Naive thymus-derived CD4-positive, alpha-beta T cell (primary cell): ENCODE measurements at places on chromosomes 2 and 18. TPM values are rescaled to one million over a fixed set of nuclear protein-coding genes. Genes with fewer than 3 reads are reported as not detected.

DNA sequence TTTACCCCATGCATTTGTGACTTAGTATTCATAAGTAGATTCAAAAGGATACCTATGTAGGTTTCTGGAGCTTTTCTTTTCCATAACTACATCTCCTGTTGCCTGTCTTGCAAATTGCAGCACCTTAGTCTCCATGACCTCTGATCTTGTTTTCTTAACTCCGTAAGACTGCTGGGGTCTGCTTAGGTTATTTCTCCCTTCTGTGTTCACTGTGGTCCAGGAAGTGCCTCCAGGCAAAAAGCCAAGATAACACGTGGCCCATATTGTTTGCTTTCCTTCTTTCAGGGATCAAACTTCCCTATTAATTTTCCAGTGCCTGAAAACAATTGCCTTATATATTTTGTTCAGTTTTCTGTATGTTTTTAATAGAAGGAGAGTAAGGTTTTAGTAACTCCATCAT is 86.4 kb downstream of the GCA start:
- no peak overlapping the region for H3K4me3 ChIP-seq
- peaks cover 4% of the 10 kb centered on the region for H3K27me3 ChIP-seq
- DNase-seq, result no peak

DNA sequence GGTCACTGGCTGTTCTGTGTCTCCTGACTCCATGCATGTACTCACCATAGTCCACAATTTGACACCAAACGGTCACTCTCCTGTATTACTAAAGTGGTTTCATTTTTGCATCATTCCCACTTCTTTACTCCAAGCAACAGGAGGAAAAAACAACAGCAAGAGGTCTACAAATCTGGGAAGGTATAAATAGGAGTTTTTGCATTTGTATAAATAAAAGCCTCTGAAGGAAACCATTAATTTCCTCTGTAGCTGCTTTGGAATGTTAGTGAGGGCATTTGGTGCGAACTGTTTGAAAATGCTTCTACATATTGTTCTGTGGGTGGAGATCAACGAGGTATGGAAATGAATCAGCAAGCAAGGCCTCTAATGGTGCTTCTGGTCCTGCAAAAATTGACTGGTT is 148.5 kb upstream of the DLX2 start:
- DNase-seq, result no peak
- no peak overlapping the region for H3K4me3 ChIP-seq
- H3K27me3 ChIP-seq, result no peaks in the 10 kb centered on the region
- H3K4me1 ChIP-seq, result no peaks in the 10 kb centered on the region
- no peak overlapping the region for H3K27ac ChIP-seq

GRCh38 chr18:68298330-68298729 is 416.6 kb downstream of the TMX3 start:
- H3K4me3 ChIP-seq, result no peak overlapping the region
- H3K4me1 ChIP-seq, result no peaks in the 10 kb centered on the region
- DNase-seq, result no peak
- no peaks in the 10 kb centered on the region for H3K27me3 ChIP-seq
- H3K27ac ChIP-seq, result no peak overlapping the region

GRCh38 chr18:67926929-67927864 is 410.7 kb upstream of the DSEL start:
- no peak overlapping the region for H3K4me3 ChIP-seq
- H3K27ac ChIP-seq, result no peak overlapping the region
- no peak for DNase-seq
- no peaks in the 10 kb centered on the region for H3K36me3 ChIP-seq

Gene CFAP221
- not detected for total RNA-seq

- no peak overlapping the region for H3K27ac ChIP-seq
- no peak overlapping the region for H3K4me3 ChIP-seq
- DNase-seq, result no peak
- no peaks in the 10 kb centered on the region for H3K4me1 ChIP-seq
Observed at GRCh38 chr2:1701020-1701419, 43.3 kb downstream of the PXDN start.

DNA sequence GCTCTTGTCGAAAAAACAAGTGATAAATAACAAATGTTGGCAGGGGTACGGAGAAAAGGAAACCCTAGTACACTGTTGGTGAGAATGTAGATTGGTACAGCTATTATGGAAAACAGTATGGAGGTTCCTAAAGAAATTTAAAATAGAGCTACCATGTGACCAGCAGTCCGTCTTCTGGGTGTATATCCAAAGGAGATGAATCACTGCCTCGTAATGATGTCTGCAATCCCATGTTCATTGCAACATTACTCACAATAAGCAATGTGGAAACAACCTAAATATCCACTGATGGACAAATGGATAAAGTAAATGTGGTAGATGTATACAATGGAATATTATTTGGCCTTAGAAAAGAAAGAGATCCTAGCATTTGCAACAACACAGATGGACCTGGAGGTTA is 50.6 kb downstream of the SLC16A14 start:
- H3K4me3 ChIP-seq, result no peak overlapping the region
- no peaks in the 10 kb centered on the region for H3K27me3 ChIP-seq
- H3K27ac ChIP-seq, result no peak overlapping the region
- no peaks in the 10 kb centered on the region for H3K4me1 ChIP-seq
- no peaks in the 10 kb centered on the region for H3K36me3 ChIP-seq
